ENCODE measurements at places on chromosomes 11 and 22.
A peak's percentile ranks its signal among the peaks of the same experiment; 100 is the strongest.

DNA sequence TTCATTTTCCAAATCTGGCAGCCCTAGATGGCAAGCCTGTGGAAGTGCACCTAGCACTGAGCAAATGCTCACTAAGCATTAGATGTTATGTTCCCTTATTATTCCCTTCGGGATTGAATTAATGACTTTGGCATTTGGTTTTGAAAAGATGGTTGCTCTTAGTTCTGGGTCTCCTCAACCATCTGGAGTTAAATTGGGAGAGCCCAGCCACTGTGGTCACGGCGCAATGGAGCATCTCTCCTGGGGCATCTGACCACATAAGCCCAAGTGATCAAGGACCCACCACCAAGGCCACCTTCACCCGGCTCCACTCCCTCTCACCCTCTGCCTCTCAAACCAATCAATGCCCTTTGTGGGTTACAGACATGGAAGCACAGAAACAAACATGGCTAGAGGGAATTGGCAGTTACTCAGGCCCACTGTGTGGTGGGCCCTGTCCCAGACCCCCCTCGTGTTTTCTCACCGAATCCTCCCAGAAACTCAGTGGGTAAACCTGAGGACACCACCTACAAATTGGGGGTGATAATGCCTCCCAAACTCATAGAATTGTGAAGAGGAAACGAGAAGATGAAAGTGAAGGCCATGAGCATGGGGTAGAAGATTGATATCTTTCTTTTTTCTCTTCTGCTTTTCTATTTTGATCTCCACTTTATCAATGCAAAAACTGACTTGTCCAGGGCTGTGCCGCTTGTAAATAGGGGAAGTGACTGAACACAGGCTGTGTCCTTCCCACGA lies 52.2 kb downstream of the IRAG1 start:
- DNase-seq = no peak

GRCh38 chr22:39856588-39856987 lies 37.0 kb downstream of the ENTHD1 start:
- DNase-seq = no peak

DNA sequence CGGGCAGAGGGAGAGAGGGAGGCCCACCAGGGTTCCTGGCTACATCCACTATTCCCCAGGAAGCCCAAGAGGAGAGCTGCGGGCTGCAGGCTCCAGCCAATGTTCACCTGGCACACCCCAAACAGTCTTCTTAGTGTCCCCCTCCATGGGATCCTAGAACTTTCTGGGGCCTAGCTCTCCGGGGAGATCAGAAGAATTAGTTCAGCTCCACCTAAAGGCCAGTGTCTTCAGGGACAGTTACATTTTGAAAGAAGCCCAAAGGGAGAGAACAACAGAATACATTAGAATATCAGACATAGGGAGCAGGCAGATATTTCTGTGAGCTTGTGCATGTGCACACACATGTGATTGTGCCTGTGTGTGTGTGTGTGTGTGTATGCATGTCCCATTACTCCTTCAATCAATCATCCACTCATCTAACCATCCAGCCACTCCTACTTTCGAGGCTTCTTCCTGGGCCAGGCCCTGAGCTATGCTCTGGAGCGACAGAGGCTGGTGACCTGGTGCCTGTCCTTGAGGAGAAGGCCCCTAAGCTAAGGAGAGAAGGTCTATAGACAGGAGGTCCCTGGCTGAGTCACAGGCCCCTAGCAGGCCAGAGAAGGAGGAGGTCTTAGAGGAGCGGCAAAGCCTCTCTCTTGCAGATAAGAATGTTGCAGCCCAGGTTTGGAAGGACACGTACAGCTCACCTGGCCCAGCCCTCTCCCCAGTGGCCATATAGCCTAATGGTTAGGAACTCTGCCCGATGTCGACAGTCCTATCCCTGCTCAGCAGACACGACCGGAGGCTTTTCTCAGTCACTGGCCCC lies 165.5 kb downstream of the DSCAML1 start:
- DNase-seq = no peak

DNA sequence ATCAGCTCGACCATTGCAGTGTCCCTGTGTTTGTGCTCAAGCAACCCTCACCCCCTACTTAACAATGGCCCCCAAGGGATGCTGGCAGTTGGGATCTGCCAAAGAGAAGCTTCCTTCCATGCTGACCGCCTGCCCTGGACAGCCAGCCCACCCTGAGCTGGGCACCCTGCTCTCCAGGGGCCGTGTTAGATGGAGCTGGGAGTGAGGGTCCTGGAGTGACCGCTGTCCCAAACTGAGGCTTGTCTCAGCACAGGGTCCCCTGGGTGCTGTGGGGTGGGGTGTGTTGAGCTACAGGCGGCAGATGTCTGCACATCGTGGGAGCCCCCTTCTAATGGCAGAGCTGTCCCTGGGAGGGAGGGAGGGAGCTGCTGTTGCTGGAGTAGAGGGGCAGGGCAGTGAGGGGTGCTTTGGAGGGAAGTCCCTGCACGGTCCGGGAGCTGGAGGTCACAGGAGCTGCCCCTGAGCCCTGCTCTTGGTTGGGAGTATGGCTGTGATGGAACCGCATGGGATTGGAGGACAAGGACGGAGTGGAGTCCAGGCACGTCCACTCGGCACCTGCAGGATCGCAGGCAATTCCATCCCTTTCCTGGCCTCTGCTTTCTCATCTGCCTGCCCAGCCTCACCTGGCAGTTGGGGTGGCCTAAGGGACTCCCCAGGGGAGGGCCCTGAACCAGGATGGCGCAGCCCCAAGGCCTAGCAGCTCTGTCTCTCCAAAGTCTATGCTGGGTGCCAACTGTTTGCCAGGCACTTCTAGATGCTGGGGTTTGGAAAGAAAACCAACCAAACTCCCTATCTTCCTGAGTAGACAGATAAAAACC lies 126.3 kb downstream of the ARHGAP8 start:
- no peak for DNase-seq

GRCh38 chr22:45096256-45096907 lies 67.3 kb upstream of the NUP50 start:
- DNase-seq = peak; percentile 56

DNA sequence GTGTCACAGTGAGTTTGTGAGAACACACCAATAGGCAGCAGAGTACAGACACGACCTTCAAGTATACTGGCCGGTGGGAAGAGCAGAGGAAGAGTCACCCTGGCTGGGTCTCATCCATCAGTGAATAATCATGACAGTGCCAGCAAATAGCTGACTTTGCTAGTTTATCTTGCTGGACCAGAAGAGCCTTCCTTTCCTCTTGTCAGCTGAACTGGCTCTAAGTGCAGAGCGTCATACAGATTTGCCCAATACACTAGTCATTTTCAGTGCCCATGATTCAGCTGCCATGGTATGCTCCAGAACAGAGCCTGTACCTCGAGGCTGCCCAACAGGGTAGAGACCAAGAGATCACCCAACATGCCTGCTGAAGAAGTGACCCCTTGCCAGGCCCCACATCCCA lies 82.9 kb upstream of the TBCEL start:
- DNase-seq = no peak

- DNase-seq = no peak
Measured at GRCh38 chr11:15819679-15820286, 536.6 kb downstream of the SOX6 start.

DNA sequence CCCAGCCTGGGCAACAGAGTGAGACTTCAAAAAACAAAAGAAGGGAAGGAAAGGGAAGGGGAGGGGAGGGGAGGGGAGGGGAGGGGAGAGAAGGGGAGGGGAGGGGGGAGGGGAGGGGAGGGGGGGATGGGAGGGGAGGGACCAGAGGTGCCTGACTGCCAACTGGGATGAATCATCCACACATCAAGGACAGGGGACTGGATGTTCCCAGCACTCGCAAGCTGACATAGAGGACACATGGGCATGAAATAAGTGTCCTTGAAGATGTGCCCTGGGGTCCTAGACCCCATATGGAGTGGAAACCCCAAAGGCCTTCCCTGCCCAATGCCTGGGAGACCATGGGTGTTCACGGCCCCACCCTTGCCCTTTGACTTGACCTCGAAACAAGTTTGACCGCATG lies 19.8 kb downstream of the TST start:
- no peak for DNase-seq

GRCh38 chr11:104451197-104451893 lies 287.4 kb upstream of the PDGFD start:
- no peak for DNase-seq

- no peak for DNase-seq
Measured at GRCh38 chr11:12927886-12928285, 81.2 kb upstream of the RASSF10 start.

DNA sequence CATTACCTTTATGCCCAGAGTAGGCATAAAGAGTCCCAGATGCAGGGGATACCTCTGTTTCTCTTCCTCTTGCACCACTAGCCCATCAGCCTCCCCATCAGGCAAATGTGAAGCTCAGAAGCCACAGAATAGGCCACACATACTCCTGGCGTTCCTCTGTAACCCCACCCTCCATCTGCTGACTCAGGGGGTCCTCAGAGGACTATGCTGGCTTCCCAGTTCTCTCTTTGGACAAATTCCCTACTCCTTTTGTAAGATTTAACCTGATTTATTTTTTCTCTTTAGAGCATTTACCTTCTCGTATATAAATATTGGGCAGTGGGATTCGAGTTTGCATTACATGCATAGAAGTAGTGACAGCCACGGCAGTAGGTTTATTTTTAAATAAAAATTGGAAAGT lies 262.3 kb upstream of the CADM1 start:
- no peak for DNase-seq

DNA sequence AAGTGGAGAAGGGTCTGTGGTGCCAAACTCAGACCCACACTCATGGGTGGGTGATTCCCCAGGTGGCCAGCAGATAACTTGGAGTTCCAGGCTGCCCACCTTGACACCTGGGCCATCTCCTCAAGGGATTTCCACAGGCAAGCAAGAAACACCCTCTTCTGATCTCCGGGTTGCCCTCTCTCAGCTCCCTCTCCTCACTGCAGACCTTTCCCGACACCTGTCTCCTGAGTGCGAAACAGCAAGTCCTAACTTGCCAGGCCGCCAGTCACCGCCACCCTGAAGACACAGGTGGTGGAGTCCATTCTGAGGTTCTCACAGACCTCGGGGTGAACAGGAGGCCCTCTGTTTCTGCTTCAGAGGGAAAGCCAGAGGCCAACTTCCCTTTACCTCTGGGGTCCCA lies 16.6 kb downstream of the GALNT18 start:
- no peak for DNase-seq

DNA sequence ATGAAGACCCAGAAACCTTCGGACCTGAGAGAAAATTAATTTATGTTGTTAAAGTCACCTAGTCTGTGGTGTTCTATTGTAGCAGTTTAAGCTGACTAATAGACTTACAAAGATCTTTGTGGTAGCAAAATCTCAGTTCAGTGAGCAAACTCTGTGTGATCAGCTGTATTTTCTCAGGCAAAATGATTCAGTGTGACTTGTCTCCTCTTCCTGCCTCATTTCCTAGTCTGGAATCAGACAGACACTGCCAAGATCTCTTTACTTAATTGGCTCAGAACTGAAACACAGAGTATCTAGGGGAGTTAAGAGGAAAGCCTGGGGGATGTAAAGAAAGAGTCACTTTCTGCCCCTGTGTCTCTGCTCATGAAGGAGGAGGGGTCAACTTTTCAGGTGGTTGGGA lies 564.7 kb downstream of the KCNA4 start:
- DNase-seq = peak; percentile 1

GRCh38 chr11:15342163-15342562 lies 227.4 kb downstream of the INSC start:
- DNase-seq = no peak

GRCh38 chr11:10752061-10752460 lies 1.0 kb downstream of the CTR9 start:
- no peak for DNase-seq

- DNase-seq = no peak
Measured at GRCh38 chr22:33070600-33070999, 12.4 kb upstream of the SYN3 start.

DNA sequence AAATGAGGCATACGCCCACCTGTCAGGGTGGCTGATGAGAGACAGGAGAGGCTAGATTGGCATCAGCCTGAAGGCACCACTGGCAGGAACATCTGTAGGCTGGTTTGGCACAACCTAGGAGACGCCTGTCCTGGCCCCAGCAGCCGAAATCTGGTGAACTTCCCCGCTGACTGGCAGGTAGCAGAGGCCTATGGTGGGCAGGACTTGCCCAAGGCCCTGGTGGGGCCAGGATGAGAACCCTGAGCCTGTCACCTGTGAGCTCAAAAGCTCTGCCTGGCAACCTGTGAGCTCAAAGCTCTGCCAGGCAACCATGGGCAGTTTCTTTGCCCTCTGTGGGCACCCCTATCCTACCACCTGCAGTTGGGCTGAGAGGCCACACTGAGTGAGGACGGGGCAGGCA lies 2.5 kb downstream of the DERL3 start:
- DNase-seq = no peak

DNA sequence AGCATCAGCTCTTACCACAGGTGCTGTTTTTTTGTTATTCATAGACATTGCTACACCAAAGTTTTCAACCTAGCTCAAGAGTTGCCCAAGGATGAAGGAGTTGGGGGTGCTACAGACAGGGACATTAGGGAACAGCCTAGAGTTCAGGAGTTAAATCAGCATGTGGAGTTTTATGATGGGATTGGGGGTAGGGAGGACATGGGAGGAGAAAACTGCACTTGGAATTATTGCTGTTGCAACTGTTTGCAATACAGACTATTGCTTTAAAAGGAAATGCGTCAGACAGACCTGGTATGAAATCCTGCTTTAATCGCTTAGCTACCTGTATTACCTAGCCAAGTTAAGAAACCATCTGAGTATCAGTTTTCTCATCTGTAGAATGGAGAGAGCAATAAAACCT lies 6.3 kb downstream of the TMA7B start:
- DNase-seq = no peak

- DNase-seq = no peak
Measured at GRCh38 chr22:20115691-20116375, at the start of gene RANBP1. TSS of gene RANBP1 (plus strand) at chr22:20116104. CDS start at chr22:20116185, 81 bp downstream.

- DNase-seq = no peak
Measured at GRCh38 chr11:31802609-31802989, 8.5 kb downstream of the PAX6 start.

DNA sequence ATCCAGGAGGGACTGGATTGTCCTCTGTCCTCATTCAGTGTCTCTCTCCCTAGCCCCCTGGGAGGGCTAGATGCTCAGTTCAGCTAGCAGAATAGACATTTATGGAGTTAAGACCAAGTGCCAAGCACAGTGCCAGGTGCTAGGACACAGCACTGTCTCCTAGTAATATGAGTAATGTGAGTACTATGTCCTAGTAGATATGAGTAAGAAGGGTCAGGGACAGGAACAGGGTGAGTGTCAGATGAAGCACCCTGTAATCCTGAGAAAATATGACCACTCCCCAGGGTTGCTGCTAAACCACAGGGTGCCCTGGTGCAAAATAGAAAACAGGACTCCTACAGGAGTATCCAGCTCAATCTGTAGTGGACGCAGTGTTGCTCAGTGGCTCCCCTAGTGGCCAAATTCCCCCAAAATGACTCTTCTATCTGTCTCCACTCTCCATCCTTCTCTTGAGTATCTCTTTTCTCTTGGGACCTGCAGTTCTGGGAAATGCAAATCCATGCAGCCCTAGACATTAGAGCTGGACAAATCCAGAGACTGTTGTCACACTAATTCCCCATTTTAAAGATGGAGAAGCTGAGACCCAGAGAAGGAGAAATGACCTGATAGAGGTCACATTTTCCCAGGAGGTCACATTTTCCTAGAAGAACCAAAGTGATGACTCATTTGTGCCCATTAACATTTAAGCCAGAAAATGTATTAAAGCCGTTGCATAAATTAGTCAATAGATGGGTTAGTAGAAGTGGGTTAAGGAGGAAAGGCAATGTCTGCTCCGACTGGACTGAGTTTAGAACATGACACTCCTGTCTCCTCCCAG lies 214.3 kb downstream of the NXPE2 start:
- no peak for DNase-seq

Data from left renal pelvis (tissue), 4 donors.